ENCODE measurements at places on chromosomes 7 and 10.

DNA sequence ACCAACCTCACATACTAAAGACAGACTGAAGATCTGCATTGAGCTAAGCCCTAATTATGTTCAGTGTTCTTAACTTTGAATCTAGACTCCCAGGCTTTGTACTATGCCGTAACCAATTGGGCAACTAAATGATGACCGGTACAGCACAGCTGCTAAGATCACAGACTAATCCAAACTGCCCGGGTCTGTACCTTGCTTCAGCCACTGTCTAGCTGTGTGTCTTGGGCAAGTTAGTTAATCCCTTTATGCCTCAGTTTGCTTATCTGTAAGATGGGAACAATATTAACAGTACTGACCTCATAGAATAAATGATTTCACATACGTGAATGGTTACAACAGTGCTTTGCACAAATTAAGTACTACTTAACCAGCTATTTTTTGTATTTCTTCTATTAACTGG lies 205.8 kb upstream of the NFE2L3 start:
- DNase-seq: no peak

- DNase-seq: no peak
Measured at GRCh38 chr7:2017481-2017891, 215.3 kb downstream of the MAD1L1 start.

DNA sequence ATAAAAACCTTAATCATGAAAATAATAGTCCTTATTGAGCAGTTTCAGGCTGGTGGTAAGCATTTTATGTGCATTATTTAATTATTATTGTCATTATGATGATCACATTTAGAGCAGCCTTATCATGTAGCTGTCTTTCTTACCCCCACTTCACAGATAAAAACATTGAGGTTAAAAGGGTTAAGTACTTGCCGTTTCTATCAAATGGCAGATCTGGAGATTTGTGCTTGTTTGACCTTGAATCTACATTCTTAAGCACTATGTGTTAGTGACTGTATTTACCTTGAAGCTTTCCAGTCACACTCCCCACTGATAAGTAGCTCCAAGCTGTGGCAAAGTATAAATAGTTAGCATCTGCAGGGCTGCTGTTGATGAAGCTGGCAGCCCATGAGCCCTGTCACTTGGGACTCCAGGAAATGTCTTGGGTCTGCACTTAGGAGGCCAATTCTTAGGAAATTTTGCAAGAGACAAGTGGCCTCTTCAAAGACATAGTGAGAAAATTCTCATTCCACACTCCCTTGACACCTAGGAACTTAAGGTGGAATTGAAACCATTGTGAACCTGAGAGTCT lies 116.8 kb upstream of the AGR3 start:
- no peak for DNase-seq

- DNase-seq: no peak
Measured at GRCh38 chr7:24755541-24756407, 1.5 kb downstream of the GSDME start.
